ENCODE measurements at places on chromosomes 13 and 19.

- DNase-seq: no peak
These were observed 2232.7 kb downstream of the PCDH9 start for GRCh38 chr13:64997438-64997837.

GRCh38 chr19:5124111-5124855 is 155.4 kb downstream of the KDM4B start:
- no peak for DNase-seq

DNA sequence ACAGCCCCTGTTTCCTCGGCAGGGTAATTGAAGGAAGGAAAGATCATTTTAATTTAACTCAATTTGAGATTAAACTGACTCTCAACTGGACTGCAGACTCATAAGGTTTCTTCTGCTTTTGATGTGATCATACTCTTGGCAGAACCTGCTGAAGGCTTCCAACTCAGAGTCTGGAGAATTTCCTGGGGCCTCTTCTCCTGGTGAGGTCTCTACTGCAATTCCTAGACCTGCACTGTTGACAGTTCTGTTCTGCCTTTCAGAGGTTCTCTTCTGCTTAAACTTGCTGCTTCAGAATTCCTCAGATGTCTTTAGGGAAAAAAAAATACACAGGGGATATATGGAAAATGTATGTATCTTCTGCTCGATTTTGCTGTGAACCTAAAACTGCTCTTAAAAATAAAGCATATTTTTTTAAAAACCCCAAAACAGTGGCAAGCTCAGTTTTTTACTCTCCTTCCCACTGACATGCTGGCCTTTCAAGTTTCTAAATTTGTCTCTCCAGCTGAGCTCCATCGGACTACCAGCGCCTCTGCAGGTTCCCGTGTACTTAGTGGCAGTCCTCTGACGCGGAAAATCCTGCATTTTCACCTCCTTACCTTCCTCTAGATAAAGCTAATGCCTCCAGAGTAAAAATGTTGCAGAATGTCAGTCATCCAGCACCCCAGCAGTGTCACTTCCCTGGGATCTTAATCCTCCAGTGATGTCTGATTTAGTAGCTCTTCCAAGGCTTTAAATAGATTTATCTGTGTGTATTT is 733.5 kb upstream of the SGCG start:
- no peak for DNase-seq

DNA sequence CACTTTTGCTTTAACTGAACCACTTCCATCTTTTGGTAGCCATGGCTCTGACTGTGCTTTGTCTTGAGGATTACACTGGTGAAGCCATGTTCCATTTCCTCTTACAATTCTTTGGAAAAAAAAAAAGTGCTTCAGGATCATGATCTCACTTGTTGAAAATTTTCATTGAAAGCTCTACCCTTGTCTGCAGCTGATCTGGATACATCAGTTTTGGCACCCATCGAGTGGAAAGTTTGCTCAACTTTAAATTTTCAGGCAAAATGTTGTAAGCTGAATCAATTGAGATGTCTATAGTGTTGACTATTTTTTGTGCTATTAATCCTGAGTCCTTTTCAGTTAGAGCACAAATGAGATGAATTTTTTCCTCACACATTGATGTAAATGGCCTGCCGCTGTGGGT is 48.3 kb upstream of the RFXAP start:
- no peak for DNase-seq

GRCh38 chr19:17184371-17184841 is 30.8 kb upstream of the USE1 start:
- no peak for DNase-seq
